Vagina (tissue), 2 donors: ENCODE measurements at places on chromosomes 4 and X.

- DNase-seq = no peak
Measured at GRCh38 chr4:53782458-53782845, 191.2 kb upstream of the LNX1 start.

GRCh38 chr4:37816006-37816405 lies 10.5 kb upstream of the PGM2 start:
- no peak for DNase-seq

DNA sequence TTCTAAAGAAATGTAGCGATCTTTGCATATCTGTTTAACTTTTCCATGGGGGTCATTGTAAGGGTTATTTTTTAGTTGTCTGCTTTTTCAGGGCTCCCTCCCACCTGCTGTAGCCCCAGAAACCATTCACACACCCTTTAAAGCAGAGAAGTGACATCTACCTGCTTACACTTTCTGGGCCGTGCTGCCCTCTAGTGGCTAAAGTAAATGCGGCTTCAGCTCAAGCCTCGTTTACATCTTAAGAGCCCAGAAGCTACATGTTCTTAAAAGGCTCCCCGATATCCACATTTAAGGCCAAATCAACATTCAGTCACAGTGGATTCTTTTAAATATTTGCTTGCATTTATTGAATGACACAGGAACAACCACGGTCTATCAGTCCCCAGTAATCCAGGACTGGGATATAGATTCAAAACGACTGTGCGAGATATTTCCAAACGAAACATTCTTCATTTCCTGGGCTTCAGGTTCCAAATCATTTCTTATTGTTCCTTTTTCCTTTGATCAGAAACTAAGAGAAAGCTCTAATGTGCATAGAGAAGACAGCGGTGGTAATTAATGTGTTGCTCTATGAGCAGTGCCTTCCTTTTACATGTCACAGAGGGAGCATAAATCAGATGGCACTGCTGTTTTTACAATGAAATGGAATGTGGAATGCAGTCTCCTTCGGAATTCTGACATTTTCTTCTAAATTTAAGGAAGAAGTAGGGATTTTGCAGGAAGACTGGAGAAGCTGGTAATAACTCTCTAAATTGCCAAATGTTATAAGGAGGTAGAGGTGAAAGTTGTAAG lies 119.9 kb downstream of the RASGEF1B start:
- DNase-seq = no peak

DNA sequence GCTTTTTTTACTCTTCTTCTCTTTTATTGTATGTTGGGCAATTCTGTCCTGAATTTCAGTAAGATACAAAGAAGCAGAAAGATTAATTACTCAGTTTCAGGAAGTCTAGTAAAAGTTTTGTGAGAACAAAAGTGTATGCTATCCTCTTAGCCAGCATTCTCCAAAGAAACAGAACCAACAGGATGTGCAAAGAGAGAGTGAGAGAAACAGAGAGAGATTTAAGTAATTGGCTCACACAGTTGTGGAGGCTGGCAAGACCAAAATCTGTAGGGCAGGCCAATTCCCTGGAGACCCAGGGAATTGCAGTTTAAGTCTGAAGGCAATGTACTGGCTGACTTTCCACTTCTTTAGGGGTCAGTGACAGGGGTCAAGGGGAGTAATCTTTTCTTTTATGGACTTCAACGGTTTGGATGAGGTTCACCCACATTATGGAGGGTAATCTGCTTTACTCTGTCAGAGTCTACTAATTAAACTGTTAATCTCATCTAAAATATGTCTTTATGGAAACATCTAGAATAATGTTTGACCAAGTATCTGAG lies 59.2 kb upstream of the SLC39A8 start:
- no peak for DNase-seq

DNA sequence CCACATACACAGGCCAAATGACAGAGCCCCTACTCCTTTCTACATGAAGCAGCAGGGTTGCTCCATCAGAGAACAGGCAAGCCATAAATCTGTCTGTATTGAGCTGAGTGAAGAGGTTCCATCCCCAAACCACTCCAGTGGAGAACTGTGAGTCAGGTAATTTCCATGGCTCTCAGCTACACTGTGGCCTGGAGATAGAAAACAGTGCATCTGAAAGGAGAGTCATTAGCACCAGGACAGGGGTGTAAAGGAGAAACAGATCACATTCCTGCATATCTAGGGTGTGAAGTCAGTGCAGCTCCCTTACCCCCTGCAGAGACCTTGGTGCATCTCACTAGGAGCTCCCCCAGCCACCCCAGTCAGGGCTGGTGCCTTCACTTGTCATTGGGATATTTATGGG lies 314.7 kb downstream of the CHIC1 start:
- no peak for DNase-seq

DNA sequence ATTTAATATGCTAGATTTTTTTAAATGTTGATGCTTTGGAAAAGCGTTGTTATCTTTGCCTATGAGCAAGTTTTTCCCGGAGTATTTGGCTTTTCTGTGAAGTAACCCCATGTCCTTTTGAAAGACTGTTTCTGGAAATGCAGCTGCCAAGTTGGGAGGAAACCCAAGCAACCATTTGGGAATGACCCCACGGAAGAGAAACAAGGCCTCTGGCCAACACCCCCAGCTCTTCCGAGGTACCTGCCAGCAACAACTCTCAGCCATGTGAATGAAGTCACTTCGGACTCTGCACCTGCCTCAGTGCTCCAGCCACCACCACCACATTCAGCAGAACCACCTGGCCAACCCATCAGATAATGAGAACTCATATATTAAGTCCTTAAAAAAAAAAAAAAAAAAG lies 36.2 kb upstream of the DHRSX start:
- no peak for DNase-seq

GRCh38 chr4:97577004-97577403 lies 566.3 kb downstream of the STPG2 start:
- DNase-seq = no peak

DNA sequence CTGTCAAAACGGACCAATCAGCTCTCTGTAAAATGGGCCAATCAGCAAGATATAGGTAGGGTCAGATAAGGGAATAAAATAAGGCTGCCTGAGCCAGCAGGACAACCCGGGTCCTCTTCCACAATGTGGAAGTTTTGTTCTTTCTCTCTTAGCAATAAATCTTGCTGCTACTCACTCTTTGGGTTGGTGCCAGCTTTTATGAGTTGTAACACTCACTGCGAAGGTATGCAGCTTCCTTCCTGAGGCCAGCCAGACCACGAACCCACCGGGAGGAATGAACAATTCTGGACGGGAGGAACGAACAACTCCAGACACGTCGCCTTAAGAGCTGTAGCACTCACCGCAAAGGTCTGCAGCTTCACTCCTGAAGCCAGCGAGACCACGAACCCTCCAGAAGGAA lies 287.8 kb downstream of the RAPGEF2 start:
- no peak for DNase-seq

GRCh38 chrX:39750848-39751247 lies 346.9 kb downstream of the BCOR start:
- no peak for DNase-seq

DNA sequence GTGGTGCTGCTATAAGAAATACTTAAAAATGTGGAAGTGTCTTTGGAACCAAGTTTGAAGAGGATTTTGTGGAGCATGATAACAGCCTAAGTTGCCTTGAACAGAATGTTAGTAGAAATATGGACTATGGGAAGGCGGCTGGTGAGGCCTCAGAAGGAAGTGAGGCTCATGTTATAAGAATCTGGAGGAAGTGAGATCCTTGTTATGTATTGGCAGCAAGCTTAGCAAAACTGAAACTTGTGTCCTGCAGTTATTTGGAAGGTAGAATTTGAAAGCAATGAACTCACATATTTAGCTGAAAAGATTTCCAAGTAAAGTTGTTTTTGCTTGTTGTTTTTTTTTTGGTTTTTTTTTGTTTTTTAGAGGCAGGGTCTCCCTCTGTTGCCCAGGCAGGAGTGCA lies 13.6 kb upstream of the MED14 start:
- DNase-seq = no peak

DNA sequence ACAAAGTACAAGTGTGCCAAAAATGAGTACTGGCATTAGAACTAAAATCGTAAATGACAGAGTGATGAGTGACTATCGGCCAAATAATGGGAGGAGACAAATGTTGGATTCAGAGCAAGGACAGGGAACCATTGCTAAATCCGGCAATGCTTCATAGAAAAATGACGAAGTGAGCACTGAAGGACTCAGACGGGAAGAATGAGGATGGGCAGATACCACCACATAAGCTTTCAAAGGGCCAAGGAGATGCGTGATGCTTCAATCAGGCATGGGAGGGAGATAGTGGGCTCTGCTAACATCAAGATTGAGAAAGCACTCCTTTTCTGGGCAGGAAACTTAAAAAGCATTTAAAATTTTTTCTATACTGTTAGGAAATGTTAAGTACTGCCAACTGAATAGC lies 21.6 kb downstream of the RBBP7 start:
- DNase-seq = no peak

- DNase-seq = no peak
Measured at GRCh38 chr4:43339435-43339834, 446.9 kb downstream of the GRXCR1 start.

- no peak for DNase-seq
Measured at GRCh38 chr4:154329268-154329868, 162.2 kb downstream of the DCHS2 start.

DNA sequence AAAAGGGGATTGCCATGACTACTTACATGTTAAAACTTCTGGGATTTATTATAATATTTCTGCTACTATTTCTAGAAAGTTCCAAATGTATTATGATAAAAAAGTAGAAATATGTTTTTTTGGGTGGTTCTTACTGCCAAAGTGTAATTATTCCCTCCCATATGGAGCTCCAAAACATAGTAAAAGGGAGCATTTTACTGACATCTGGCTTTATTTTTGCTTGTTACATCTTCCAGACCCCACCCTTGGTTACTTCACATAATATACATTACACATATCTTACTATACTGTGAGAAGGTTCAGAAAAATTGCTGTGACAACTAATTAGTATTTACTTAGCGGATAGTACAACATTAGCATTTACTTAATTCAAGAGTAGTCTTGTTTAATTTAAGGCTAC lies 205.1 kb upstream of the TLL1 start:
- no peak for DNase-seq

- no peak for DNase-seq
Measured at GRCh38 chr4:138226351-138226750, 15.8 kb downstream of the SLC7A11 start.

DNA sequence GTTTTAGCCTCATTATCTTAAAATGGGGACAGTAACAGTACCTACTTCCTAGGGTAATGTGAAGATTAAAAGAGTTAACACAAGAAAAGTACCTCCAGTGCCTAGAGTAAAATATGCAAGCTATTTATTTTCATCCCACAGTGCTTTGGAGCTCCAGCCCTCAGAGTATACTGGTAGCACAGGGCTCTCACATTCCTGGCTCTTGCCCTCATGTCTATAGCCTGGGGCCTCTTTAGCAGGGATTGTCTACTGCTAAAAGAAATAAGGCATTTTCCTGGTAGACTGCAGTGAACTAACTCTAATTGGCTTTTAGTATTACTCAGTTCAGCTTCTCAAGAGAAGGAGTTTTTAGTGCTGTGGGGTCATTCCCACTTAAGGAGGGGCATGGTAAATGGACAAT lies 60.8 kb downstream of the RRAGB start:
- DNase-seq = no peak

GRCh38 chr4:85358831-85359230 lies 116.1 kb upstream of the ARHGAP24 start:
- DNase-seq = no peak

DNA sequence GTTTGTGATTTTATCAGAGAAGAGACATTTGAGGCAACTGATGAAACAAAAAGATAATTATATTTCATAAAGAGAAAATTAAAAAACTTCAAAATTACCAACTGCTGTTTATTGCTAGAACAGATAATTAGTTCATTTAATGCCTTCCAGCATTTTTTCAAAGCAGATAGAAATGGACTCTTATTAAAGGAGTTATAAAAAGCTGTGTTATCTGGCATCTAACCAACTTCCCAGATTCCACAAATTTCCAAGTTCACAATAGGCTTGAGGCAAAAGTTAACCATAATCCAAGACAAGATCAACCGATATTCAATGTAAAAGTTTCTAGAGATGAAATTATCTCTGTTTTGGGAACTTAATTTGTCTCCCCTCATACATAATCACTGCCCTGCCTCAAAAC lies 152.4 kb downstream of the TSPAN5 start:
- no peak for DNase-seq

DNA sequence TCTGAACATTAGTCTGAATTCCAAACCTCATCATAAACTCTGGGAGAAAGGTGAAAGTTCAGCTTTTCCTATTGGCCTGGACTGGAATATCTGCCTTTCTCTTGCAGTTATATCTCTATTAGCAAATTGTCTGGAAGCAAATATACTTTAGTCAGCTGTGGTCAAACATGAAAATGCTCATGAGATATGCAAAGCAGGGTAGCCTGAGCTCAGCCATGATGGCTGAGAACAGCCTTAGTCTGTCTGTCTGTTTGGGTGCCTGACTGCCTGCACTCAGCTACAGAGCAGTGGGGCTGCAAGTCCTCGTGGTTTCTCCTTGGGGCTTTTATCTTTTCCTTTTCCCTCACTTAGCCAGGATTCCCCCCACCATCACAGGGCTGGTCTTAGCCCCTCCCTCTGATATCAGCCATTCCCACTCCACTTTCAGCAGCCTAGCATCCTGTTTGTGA lies 19.5 kb upstream of the PGRMC2 start:
- DNase-seq = no peak

- no peak for DNase-seq
Measured at GRCh38 chr4:52989865-52990264, 127.7 kb downstream of the RASL11B start.

DNA sequence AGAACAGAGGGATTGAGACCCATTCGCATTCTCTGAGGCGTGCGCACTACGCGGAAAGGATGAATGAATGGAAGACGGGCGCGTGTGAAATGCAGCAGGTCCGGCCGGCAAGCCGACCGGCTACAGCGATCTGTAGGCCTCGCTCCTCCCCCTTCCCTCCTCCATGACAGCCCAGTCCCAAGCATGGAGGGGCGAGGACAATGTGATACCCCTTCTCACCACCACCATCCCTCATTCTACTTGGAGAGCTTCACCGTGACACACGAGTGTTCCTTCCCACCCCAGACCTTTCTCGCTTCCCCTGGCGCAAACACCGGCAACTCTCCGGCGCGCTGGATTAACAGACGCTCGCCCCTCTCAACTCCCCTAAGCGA lies 815 bp downstream of the EIF4E start:
- DNase-seq = no peak

DNA sequence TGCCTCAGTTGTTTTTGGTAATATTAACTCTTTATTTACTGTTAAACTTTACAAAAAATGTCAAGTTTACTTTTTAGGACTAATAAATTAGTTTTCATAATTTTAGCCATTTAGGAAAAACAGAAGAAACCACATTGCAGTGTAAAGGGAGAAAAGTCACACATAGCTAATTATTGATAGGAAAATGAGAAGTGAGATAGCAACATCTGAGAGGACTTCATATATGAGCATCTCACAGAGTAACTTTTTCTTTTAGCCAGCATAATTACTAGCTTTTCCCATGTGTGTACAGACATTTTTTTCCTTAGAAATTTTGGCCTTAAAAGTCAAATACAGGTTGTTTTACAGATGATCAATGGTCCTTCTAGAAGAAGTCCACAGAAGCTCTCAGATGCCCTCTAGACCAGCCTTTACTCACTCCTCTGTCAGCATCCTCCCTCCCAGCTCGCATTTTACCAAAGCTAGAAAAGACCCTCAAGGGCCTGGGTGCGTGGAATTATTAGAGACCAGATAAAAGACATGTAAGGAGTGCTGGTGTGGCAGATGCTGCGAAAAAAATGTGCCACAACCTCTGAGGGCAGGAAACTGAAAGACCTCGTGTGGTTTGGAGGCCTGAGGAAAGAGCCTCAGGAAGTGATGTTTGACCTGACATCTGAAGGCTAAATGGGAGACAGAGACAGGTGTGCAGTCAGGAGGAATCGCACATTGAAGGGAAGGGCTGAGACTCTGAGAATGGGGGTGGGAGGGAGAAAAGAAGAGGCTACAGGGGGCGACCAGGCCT lies 156.9 kb downstream of the CBR4 start:
- no peak for DNase-seq

GRCh38 chr4:80213117-80213815 lies 16.0 kb downstream of the PRDM8 start:
- DNase-seq = no peak
